ENCODE measurements at places on chromosomes 3 and 15. TPM values are rescaled to one million over a fixed set of nuclear protein-coding genes. Genes with fewer than 3 reads are reported as not detected.

The SMCO1 gene
- 28.7 TPM for total RNA-seq

The PLSCR4 gene
- total RNA-seq, result 14.2 TPM

The PLSCR2 gene
- total RNA-seq, result 0.48 TPM

DNA sequence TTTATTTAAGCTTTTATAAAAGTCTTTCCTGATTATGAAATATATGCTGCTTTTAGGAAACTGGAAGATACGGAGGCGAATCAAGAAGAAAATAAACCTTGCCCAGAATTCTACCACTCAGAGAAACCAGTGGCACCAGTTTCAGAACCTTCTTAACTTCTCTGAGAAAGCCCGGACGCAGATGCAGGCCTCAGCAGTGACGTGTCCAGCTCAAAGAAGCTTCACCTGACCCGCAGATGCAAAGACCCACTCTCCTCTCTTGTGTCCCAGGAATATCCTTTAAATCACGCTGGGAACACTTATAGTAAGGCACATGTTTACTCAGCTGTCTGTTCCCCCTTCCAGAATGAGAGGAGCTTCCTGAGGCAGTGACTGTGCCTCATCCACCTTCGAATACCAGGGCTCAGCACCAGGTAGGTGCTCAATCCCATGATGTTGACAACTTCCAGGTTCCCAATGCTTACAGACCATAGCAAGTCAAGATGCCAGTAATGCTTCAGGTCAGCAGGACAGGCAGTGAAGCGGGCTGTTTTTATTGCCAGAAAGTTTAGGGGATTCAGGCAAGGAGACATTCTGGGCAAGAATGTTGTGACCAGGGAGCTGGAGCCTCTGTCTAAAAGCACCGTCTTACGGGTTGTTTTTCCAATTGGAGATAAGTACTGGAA is 39.9 kb upstream of the LDHAL6B start:
- no peak for DNase-seq

DNA sequence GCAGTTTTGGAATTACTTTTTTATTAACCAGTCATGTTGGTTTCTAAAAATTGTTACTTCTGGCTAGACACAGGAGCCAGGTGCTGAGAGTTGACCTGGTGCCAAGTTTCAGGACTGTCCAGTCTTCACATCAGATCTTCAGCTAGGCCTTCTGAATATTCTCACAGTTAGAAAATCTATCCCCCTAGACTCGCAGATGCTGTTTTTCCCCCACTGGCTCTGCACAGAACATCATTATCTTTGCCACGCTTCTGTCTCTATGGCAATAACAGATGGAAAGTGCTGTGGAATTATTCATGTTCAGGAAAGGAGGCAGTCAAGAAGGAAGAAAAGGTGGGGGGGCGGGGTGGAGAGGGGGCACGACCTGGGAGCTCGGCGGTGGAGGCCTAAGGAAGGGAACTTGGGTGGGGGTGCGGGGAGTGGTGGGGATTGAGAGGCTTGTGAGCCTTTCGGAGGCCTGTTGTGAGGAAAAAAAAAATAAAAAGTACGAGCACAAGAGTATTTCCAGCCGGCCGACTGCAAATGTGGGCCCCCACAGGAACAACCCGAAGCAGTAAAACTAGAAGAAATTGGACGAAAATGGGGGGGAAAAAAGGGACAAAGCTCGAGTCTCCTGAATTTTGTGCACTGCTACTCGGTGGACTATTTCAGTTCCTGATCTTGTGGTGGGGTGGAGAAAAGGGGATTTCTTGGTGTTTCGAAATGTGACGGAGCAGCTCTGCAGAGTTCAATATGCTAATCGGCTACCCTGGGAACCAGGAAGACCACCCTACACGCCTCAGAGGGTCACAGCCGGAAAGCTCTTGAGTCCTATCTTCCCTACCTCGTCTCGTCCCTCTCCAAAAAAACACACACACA is 1.5 kb upstream of the SKIL start:
- DNase-seq, result no peak

GRCh38 chr15:82012908-82013307 is 32.9 kb downstream of the MEX3B start:
- DNase-seq, result no peak

- no peak for DNase-seq
These were observed 14.4 kb upstream of the GP9 start for GRCh38 chr3:129046037-129046731.

- DNase-seq, result no peak
These were observed 110.3 kb downstream of the FAIM start for GRCh38 chr3:138718849-138719248.

DNA sequence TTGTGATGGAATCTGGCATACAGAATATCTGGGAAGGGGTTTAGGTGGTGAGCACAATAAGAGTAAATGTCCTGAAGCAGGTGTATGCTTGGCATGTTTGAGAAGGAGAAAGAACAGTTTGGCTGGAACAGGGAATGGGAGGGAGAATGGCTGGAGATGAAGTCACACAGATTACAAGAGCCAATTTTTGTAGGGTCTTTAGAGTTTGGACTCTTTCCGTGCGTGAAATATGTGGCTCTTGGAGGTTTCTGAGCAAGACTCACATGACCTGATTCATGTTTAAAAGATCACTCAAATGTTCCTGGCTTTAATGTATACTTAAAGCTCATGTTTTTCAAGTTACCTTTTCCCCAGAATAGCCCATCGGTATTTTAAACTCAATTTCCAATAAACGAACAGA is 32.8 kb downstream of the SPRED1 start:
- no peak for DNase-seq

- DNase-seq, result no peak
These were observed 16.4 kb downstream of the PRR23E start for GRCh38 chr3:127209155-127209839.

- DNase-seq, result no peak
These were observed 4.6 kb downstream of the TCTA start for GRCh38 chr3:49416867-49417266.

- DNase-seq, result peak; percentile 19
These were observed 20.6 kb upstream of the USP3 start for GRCh38 chr15:63483521-63484371.

DNA sequence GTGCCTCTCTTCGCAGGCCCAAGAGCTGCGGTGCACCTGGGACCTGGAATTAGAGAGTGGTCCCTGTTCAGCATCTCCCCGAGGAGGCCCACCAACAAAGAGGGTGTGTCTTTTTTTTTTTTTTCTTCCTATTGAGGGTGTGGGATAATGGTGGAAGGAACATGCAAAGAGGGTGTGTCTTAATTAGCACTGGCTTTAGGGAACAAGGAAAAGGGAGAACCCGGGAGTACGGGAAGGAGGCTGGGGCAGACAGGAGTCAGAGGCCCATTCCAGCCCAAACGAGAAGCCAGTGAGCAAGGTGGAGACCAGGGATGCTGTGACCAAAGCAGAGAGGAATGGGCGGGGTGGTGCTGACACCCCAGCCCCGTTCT is 429 bp upstream of the LOXL1 start:
- DNase-seq, result no peak

DNA sequence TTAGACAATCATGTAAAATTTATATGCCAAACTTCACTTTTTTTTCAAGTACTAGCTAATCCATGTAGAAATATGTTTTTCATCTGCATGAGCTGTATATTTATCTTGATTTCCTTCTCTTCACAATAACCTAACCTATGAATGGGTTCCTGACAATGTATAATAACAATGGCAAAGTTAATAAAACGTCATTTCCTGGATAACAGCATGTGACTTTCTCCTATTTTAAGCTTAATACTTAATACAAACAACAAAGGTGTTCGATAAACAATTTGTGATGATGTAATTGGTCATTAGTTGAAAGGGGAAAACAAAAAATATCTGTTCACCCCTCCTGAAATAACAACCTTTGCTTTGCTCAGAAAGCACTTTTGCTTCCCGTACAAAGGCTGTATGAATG is 20.4 kb downstream of the CD200 start:
- no peak for DNase-seq

- DNase-seq, result no peak
These were observed 175.4 kb upstream of the CADPS start for GRCh38 chr3:63050548-63051177.

DNA sequence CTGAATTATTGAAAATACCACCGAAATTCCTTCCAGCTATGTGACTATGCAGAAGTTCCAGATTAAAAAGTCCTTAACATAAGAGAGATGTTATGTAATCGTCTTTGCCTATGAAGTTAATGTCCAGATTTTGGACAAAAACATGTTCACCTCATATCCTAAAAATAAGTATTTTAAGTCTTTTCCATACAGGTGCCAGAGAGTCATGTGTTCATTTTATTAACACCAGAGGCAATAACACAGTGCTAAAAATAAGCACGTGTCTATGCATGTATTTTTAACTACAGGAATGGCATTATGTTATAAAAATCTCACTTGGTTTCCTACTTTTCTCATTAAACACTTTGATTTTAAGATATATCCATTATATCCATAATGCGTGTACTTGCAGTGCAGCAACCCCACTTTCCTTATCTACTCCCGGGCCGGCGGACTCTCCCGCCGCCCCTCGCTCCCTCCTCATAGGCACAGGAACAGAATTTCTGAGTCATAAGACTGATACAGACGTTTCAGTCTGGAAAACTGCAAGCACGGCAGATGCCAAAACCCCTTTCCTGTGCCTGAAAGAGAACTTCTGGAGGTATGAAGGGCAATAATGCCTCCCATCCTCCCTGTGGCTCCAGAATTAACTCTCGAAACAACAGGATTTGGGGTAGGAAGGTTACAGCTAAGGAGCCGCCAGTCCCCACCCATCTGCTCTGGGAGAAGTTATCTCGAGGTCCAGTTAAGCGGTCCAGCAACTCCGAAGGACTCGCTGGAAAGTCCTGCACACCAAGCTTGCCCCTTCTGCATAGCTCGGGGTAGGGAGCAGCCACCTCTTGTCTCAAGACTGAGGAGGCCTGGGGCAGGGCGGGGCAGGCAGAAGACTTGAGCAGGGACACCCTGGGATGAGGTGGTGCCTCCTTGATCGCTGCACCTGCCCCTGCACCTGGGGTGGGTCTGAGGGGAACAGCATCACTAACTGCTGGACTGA is 22.3 kb upstream of the PSTPIP1 start:
- DNase-seq, result no peak

DNA sequence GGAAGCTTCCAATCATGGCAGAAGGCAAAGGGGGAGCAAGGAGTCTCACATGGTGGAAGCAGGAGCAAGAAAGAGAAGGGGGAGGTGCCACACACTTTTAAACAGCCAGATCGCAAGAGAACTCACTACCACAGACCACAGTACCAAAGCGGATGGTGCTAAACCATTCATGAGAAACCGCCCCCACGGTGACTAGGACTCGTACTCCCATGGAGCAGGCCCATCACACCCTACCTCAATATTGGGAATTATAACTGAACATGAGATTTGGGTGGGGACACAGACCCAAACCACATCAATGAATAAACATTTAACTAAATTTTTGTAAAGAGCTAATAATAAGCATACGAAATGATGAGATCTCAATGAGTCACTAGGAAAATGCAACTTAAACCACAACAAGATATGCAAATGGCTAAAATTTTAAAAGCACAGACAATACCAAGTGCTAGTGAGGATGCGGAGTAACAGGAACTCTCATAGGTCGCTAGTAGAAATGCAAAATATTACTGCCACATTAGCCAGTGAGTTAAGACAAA is 10.0 kb downstream of the MRPS25 start:
- DNase-seq, result no peak

GRCh38 chr3:128603811-128604775 is 46.5 kb downstream of the RPN1 start:
- no peak for DNase-seq

Measured in cardiac septum (tissue), 1 donor.